Panc1 (cell line): ENCODE measurements at places on chromosomes 2 and 18. TPM values are rescaled to one million over a fixed set of nuclear protein-coding genes. Genes with fewer than 3 reads are reported as not detected.

Gene C2orf92
- total RNA-seq: 6.0 TPM

Gene ZNF385B
- 0.28 TPM for total RNA-seq

Gene SH3BP4
- 133 TPM for total RNA-seq

Gene CFAP53
- 0.23 TPM for total RNA-seq

Gene ASPRV1
- total RNA-seq: 0.21 TPM

Gene C2orf72
- total RNA-seq: 3.2 TPM

Gene PNPT1
- total RNA-seq: 50.1 TPM

Gene CCDC178
- not detected for total RNA-seq

GRCh38 chr2:111984213-111984604 lies 70.9 kb upstream of the TMEM87B start:
- DNase-seq: no peak
- H3K27ac ChIP-seq: no peak overlapping the region
- no peaks in the 10 kb centered on the region; the same call in 1 of the 2 replicates for H3K36me3 ChIP-seq
- no peak overlapping the region for H3K4me3 ChIP-seq
- 0 out of 2 replicates have a peak, but pooled peaks cover 2% of the 10 kb centered on the region for H3K4me1 ChIP-seq
- no peaks in the 10 kb centered on the region for H3K27me3 ChIP-seq

DNA sequence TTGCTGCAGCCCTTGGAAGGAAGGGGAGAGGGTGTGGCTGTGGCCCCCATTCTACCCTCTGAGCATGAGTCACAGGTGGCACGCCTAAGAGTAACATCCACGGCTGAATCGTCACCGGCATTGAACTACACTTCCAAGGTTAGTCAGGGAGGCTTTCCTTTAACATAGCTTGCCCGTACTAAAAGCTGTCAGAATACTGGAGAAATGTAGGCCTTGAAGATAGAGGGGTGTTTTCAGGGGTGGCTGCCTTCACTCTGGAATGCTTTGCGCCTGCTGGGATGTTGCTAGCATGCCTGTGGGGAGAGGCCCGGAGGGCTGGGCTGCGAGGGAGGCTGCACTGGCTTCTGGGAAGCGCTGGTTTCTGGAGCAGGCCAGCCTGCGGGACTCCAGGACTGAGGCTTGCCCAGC lies 333.7 kb downstream of the AGAP1 start:
- H3K36me3 ChIP-seq: no peaks in the 10 kb centered on the region
- no peak overlapping the region for H3K4me3 ChIP-seq
- peak; percentile 2 for DNase-seq
- H3K27ac ChIP-seq: no peak overlapping the region
- no peaks in the 10 kb centered on the region for H3K27me3 ChIP-seq
- H3K4me1 ChIP-seq: no peaks in the 10 kb centered on the region

DNA sequence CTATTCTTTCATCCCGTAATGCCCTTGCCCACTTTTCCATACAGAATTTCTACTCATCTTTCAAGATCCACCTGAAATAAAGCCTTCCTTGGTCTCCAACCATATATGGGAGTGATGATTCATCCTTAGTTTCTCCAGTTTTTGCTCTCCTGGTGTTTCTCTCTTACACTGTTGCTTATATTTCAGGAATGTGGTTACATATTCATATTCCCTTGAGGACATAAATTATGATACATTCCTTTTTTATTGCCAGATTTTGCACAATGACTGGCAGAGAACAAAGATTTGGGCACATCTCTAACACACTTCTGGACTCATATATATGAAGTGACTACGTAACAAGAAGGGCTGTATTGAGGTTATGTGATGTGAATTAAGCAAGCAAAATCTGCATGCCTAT lies 1573.4 kb upstream of the NXPH2 start:
- no peaks in the 10 kb centered on the region for H3K27me3 ChIP-seq
- H3K4me3 ChIP-seq: no peak overlapping the region
- no peaks in the 10 kb centered on the region for H3K4me1 ChIP-seq
- H3K27ac ChIP-seq: no peak overlapping the region

GRCh38 chr2:221442128-221442527 lies 130.0 kb downstream of the EPHA4 start:
- no peaks in the 10 kb centered on the region for H3K4me1 ChIP-seq
- DNase-seq: no peak
- H3K36me3 ChIP-seq: no peaks in the 10 kb centered on the region

DNA sequence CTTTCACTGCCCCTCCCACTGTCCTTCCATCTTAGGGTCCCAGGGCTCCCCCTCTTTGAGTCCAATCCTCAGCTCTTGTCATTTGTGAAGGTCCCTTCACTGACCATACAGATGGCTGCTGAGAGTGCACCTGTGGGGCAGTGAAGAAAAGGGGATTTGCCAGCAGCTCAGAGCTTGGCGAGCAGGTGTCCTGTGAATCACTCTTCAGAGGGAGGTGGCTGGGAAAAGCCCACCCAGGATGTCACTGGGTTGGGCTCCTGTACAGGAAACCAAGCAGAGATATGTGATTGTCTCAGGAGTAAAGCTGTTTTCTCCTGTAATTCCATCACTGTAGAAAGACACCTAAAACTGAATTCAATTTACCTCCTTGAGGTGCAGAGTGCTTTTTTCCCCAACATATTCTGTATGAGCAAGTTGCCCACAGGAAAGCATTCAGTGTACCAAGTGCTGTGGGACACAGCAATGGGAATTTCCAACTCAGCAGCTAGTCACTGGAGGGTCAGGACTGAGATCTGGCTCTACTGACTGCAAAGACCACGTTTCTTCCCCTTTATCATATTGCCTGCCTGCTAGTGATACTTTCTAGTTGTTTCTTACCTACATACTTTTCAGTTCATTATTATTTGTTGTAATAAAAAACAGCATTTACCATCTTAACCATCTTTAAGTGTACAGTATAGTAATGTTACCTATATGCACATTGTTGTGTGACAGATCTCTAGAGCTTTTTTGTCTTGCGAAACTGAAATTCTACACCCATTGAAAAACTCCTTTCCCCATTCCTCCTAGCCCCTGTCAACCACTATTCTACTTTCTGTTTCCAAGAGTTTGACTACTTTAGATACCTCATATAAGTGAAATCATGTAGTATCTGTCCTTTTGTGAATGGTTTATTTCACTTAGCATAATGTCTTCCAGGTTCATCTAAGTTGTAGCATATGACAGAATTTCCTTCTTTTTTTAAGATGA lies 239.1 kb downstream of the TSN start:
- H3K4me1 ChIP-seq: no peaks in the 10 kb centered on the region
- H3K4me3 ChIP-seq: no peak overlapping the region
- no peaks in the 10 kb centered on the region for H3K36me3 ChIP-seq
- no peak overlapping the region for H3K27ac ChIP-seq
- H3K27me3 ChIP-seq: no peaks in the 10 kb centered on the region; the same call in 1 of the 2 replicates

DNA sequence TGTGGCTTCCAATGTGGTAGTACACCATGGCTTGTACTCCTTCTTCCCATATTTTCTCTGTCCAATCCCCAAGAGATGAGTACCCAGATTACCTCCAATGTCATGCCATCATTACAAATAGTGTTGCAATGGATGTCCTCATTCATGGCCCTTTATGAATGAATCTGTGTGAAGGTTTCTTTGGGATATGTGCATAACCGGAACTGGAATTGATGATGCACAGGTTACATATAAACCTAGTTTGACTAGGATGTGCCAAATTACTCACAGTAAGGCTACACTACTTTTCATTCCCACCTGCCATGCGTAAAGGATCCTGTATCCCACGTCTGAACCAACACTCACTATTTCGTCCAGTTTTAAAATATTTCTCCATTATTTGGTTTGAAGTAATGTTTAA lies 173.9 kb upstream of the CXCR4 start:
- DNase-seq: no peak
- H3K27ac ChIP-seq: no peak overlapping the region
- H3K4me3 ChIP-seq: no peak overlapping the region
- H3K27me3 ChIP-seq: no peaks in the 10 kb centered on the region

GRCh38 chr2:190136259-190136658 lies 73.7 kb upstream of the MSTN start:
- no peak overlapping the region for H3K27ac ChIP-seq
- H3K4me3 ChIP-seq: no peak overlapping the region
- DNase-seq: no peak
- no peaks in the 10 kb centered on the region for H3K27me3 ChIP-seq
- H3K36me3 ChIP-seq: no peaks in the 10 kb centered on the region
- no peaks in the 10 kb centered on the region for H3K4me1 ChIP-seq

DNA sequence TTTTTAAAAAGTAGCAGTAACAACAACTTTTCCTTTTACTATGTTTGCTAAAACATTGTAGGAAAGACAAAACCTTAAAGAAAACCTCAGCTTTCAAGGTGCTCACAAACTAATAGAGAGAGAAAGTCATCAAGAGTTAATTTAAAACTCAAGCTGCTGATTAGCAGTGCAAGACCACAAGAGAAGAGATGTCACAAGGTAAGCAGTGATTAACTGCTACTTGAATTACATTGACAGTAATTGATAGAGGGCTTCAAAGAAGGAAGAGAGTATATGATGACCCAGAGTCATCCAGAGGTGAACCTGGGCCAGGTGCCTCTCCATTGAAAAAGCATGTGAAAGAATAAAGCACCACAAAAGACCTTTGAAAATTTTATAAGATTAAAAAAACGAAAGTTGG lies 939.6 kb upstream of the CNTNAP5 start:
- H3K27me3 ChIP-seq: no peaks in the 10 kb centered on the region
- no peak overlapping the region for H3K27ac ChIP-seq
- DNase-seq: no peak

GRCh38 chr2:132798341-132798740 lies 128.3 kb upstream of the LYPD1 start:
- no peak for DNase-seq
- H3K4me1 ChIP-seq: no peaks in the 10 kb centered on the region
- H3K27ac ChIP-seq: no peak overlapping the region
- no peaks in the 10 kb centered on the region for H3K36me3 ChIP-seq

DNA sequence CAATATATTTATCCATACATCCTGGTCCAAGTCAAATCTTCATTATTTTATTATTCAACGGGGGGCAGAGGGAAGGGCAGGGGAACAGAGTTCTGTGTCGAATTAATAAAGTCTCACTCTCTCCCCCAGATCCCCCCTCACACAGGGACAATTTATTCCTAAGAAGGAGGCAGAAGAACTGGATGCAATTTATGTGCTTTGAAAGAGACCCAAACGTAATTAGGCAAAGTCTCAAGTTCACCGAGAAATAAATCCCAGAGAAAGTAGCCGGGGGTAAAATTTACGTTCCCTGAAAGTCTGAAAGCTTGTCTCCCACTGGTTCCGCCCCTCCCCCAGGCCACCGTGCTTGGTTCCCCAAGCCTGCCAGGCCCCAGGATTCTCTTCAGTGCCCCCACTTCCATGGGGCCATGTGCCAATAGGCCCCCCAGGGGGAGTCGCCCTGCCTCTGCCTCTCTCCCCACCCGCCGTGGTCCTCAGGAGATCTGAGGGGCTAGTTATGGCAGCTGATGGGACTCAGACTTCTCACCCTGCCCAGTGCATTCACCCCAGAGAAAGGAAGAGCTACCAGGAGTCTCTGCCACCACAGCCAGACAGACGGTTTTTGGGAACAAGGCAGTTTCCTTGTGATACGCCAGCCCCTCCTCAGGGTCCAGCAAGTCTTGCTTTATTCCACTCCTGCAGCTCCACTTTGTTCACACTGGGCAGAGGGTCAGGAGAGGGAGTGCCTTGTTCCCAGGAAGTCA lies 215.5 kb downstream of the CYP26B1 start:
- H3K4me1 ChIP-seq: no peaks in the 10 kb centered on the region
- H3K27ac ChIP-seq: no peak overlapping the region
- H3K27me3 ChIP-seq: no peaks in the 10 kb centered on the region

DNA sequence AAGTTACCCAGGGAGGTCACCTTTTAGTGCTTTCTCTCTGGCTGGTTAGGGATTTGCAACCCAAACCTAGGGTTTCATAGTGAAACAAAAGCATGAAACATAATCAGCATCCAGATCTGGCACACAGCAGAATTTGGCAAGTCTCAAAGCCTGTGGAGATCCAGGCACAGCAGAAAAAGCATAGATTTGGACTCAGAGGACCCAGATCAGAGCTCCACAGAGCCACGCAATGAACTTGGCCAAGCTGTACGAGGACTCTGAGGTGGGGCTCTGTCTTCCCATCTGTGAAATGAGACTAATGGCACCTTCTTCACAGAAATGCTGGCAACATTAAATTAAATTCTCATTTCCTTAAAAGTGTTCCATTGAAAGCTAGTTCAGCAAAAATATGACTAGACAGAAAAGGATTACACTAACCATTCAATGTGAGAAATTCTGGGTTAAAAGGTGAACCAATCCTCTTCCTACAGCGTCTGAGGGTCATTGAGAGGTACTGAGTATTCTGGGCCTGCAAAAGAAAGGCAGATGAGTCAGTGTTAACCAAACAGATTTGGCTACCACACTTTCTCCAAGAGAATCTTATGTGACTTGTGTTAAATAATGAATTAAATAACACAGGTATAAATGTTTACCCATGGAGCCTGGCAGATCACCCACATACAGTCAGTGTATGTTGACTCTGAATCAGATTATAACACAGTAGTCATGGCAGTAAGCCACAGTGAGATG lies 266.3 kb downstream of the MREG start:
- no peaks in the 10 kb centered on the region for H3K4me1 ChIP-seq
- no peaks in the 10 kb centered on the region for H3K27me3 ChIP-seq
- no peaks in the 10 kb centered on the region for H3K36me3 ChIP-seq
- H3K27ac ChIP-seq: no peak overlapping the region

GRCh38 chr2:85472261-85472660 lies 53.7 kb downstream of the SH2D6 start:
- no peak for DNase-seq
- peaks cover 29% of the 10 kb centered on the region for H3K4me1 ChIP-seq
- H3K36me3 ChIP-seq: no peaks in the 10 kb centered on the region
- peak overlapping the region; percentile 75 for H3K27ac ChIP-seq
- no peak overlapping the region for H3K4me3 ChIP-seq

DNA sequence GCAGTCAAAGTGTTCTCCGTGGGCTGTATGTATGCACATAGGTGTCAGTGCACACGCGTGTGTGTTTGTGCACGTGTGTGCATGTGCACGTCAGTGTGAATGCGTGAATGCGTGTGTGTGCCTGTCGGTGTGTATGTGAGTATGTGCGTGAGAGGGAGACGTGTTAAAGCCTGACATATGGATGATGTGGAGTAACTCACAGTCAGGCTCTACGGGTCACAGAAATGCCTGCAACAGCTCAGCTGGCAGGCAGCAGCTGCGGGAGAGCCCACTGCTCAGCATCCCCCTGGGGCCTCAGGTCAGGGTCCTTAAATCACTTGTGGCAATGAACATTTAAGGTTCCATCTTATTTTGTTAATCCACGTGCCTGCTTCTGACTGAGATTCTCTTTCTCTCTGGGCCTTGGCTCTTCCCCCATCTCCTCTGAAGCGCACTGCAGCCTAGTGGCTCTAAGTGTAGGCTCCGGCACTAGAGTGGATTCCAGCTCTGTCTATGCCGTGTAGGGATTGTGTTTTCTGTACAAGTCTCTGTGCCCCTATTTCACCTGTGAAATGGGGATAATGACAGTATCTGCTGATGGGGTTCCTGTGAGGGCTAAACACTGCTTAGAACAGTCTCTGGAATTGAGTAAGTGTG lies 63.0 kb downstream of the DYSF start:
- no peak for DNase-seq
- no peaks in the 10 kb centered on the region; the same call in 1 of the 2 replicates for H3K27me3 ChIP-seq
- no peaks in the 10 kb centered on the region for H3K4me1 ChIP-seq
- no peak overlapping the region for H3K27ac ChIP-seq

- H3K4me3 ChIP-seq: no peak overlapping the region
- H3K27ac ChIP-seq: peak overlapping the region; percentile 89
- H3K36me3 ChIP-seq: no peaks in the 10 kb centered on the region
- no peak for DNase-seq
- no peaks in the 10 kb centered on the region for H3K27me3 ChIP-seq
- H3K4me1 ChIP-seq: peaks cover 36% of the 10 kb centered on the region
Measured at GRCh38 chr2:234500394-234501006, 3.6 kb upstream of the ARL4C start.
